Urinary bladder (tissue), 4 donors: ENCODE measurements at places on chromosomes 2 and 18. TPM values are rescaled to one million over a fixed set of nuclear protein-coding genes. Genes with fewer than 3 reads are reported as not detected.

GRCh38 chr2:129813404-129813803 is 166.1 kb upstream of the RAB6C start:
- no peak for DNase-seq

- no peak for DNase-seq
Observed at GRCh38 chr2:58039170-58039611, 7.4 kb upstream of the VRK2 start.

- no peak for DNase-seq
Observed at GRCh38 chr2:210363876-210364275, 48.9 kb upstream of the MYL1 start.

DNA sequence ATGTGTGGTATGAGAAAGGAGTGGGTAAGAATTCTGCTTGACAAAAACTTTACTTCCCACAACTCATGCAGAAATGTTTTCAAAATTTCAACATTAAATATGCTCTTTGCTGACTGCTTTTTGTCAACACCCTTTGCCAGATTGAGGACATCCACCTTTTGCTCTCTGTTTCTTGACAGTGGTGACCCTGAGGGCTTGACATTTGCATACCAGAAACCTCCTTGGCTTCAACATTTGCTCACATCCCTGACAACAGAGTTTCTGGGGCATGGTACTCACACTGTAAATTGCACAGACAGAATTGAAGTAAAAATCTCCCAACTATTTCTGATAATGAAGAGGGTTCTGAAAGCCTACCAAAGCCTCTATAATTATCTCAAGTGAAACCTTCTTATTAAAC is 95.7 kb downstream of the RND3 start:
- DNase-seq, result no peak

- no peak for DNase-seq
Observed at GRCh38 chr2:64987956-64988419, 1.2 kb upstream of the SLC1A4 start.

DNA sequence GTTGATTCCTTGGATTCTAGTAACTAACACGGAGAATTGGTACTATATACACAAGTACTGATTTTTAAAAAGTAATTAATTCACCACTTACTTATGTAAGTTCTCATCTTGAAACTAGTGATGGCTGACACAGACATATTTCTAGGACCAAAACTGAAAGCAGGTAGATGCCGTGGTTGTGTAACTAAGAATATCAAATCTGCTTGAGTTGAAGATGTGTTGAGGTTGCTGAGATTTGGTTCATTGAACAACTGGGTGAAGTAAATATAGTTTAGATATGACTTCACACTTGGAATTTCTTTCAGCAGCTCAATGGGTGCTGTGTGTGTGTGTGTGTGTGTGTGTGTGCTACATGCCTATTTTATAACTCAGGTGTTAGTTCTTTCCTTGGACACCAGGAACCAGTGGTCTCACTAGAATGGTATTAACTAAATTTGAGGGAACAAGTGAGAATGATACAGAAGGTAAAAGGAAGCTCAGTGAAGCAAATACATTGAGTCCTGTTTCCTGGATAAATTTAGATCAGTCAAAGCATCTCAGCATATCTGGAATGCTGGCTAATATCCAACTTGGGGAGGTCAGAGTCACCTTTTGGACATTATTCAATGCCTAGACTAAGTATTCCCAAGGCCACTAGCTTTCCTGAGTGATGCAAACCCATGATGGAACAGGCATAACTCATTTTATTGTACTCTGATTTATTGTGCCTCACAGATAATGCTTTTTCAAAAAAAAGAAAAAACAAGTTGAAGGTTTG is 110.7 kb upstream of the ZEB2 start:
- no peak for DNase-seq

DNA sequence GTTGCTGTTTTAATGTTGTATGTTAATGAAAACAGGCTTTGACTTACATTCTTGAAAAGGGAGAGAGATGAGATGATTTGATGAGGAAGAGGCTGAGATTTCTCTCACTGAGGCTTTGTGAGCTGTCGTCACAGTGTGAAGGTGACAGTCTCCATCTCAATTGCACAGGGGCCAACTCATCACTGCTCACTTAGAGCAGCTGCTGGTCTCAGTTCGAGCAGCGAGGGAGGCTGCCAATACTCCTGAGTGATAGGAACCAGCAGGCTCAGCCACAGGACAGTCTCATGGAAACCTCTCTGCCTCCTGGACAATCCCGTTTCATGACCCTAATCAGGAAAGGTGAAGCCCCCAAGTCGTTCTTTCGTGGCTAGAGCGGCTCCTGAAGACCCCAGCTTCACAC is 170.7 kb upstream of the SOX11 start:
- DNase-seq, result no peak

DNA sequence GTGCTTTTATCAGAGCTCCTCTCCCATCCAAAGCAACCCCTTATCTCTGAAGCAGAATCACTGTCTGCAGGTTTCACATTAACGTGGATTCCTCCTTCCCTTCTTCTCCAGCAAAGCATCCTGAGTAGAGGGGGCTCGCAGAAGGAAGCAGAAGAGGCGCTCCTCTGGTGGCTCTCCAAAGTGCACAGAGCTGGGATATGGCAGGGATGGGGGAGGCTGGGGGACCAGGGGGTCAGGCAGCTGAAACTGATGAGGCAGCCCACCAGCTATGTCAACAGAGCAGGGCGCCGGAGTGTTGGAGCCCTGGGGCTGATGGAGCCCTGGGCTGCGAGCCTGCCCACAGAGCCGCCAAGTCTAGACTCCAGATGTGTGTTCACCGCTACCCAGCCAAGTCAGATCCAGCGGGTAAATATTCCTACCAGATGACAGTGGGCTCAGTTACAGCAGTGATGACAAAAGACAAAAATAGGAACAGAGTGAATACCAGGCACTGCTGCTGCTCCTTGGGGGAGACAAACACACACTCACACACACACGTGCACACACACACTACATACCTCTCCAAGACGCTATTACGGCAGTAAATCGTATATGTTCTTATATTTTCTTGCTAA is 678.3 kb upstream of the ID2 start:
- DNase-seq, result peak; percentile 45

DNA sequence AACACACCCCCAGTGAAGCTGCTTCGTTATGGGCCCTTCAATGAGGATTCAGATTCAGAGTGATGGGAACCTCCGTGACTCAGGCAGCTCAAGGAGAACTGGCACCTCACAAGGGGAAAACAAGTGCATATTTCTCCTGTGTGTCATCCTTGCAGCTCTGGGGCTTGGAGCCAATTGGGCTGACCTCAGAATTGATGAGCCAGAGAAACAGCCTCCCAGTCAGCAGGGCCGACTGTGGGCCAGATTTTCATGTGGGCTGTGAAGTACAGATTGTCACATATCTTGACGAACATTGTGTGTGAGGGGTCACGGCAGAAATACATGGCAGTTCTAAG is 189.6 kb upstream of the SP5 start:
- DNase-seq, result no peak

The HDLBP gene
- 588 TPM for total RNA-seq

The HAAO gene
- total RNA-seq, result 10.6 TPM

The ADAM23 gene
- 7.4 TPM for total RNA-seq
